LHCN-M2 (cell line): ENCODE measurements at places on chromosomes 7 and 10.

DNA sequence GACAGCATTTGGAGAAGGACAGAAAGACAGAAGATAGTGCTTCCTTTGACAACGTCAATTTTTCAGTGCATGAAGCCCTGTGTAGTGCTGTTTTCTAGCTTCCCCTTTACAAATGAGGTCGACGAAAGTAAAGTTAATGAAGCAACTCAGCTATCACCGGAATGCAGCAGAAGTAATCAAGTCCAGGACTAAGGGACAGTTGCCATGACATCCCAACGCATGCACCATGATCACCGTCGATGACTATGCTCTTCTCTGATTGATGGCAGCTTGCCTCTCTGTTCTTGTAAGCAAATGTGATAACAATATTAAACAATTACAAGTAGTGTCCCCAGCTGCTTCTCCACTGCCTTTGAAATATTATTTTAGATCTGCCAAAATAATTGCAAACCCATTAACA, 205.8 kb downstream of the FRMD4A start:
- DNase-seq, result no peak

DNA sequence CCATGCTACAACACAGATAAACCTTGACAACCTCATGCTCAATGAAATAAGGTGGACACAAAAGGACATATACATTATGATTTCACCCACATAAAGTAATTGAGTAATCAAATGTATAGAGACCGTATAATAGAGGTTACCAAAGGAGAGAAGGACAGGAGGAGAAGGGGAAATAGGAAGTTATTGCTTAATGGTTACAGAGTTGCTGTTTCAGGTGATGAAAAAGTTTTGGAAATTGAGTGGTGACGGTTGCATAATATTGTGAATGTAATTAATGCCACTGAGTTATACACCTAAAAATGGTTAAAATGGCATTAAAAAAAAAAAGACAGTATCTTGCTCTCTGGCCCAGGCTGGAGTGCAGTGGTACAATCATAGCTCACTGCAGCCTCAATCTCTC, 1.5 kb upstream of the OGDH start:
- DNase-seq, result no peak

DNA sequence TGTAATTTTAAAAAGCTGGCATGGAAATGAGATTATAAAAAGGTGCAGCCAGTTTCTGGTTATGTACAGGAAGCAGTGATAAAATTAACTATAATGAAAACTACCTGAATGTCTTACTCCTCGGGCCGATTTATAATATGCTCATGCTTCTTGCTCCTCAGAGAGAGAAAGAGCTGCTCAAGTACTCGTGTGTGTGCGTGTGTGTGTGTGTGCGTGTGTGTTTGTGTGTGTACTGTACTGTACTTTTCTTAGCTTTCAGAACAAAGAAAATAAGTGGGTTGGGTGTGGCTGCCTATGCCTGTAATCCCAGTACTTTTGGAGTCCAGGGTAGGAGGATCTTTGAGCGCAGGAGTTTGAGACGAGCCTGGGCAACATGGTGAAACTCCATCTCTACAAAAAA, 96.6 kb upstream of the NMT2 start:
- peak; percentile 75 for DNase-seq

DNA sequence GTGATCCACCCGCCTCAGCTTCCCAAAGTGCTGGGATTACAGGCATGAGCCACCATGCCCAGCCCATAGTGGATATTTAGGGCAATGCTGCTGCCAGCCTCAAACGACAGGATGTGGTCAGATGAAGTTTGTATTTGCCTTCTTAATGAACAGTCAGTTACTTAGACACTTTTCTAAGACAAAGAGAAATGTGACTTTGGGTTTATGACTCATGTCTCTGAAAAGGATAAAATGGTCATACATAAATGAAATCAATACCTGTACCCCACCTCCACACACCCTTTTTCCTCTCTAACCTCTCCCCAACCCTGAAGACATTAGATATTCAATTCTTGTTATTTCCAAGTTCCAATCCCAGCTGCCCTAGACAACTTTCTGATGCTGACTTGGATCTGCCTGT, 109.3 kb upstream of the INSIG1 start:
- DNase-seq, result peak; percentile 77

- peak; percentile 38 for DNase-seq
Measured at GRCh38 chr7:127107601-127108007, 145.1 kb downstream of the GRM8 start.

DNA sequence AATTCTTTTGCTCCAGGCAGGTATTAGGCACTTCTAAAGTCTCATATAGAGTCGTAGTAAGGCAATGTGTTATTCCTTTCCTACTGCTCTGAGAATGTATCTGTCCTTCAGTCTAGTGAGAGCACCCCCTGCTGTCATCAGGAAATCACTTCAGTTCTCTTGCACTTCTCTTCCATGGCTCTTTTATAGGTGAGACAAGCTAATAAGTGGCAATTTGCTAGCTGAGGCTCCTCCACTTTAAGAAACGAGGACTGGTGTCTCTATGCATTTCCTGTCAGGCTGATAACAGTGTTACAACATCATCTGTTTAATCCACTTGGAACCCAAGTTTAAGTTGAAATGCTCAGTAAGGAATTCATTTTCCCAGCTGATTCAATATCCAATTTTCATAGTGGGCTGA, 350.6 kb downstream of the TFEC start:
- DNase-seq, result peak; percentile 60

DNA sequence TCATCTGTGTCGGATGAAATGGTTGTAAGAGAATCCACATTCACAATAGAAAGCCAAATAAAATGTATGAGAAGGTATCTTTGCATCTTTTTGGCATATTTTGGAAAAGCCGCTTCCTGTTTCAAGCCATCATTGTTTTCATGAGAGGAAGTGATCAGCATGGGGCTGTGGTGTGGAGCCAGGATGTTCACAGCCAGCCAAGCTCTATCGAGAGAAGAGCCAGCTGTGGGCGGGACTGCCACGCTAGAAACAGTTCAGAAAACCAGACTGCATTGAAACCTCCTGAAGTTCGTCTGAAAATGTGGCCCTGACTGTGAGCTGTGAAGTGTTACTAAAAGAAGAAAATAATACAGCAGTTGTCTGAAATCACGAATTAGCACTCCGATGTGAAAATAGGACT, 21.2 kb upstream of the NPS start:
- DNase-seq, result no peak

- peak; percentile 90 for DNase-seq
Measured at GRCh38 chr7:151232917-151233701, 826 bp downstream of the CHPF2 start.

- DNase-seq, result no peak
Measured at GRCh38 chr7:88758381-88759229, 895 bp upstream of the ZNF804B start.

- peak; percentile 45 for DNase-seq
Measured at GRCh38 chr10:125148528-125148927, 11.8 kb downstream of the CTBP2 start.

DNA sequence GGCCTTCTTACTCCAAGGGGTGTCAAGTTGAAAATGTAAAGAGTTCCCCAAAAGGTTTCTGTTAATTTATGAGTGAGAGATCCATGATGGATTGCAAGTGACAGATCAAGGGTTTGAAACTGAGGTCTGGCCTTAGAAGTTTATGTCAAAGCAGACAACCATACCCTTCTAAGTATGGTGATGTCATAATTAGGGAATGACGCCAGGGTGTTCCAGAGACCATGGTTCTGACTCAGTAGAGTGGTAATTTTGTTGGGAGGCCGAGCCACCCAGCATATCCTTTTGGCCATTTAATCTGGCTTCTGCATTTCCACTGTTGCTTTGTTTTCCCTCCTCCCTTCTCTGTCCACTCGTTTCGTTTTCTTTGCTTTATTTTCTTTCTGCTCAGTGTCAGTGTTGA, 2.7 kb downstream of the TRUB1 start:
- peak; percentile 17 for DNase-seq

DNA sequence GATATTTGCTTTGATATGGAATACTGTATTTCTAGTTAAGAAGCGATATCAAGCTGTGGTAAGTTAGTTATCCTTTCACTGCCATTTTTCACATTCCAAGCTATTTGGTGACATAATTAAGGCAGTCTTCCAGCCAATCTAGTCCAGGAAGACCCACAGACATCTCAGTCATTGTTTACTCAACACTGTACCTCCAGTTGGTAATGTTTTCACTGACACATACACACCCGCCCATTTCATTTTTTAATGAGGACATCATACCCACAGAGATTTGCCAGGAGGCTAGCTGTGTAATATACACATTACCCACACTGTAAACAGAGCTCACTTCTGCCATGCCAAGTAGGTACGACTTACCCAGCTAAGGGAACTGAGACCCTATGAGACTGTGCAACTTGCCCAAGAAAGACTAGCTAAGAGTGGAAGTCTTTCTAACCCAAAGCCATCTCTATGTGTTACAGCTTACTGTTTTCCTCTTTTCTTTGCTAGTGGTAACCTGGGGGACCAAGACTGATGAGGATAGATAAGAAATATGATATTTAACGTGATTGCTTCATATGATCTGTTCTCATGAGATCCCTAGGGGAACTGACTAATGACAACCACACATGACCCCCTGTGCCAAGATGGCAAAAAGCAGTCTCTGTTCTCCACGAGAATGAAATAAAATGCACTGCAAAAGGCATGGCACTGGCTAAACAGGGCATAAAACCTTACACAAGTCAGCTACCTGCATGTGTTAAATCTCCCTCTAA, 179.0 kb downstream of the DGKI start:
- DNase-seq, result peak; percentile 97

- no peak for DNase-seq
Measured at GRCh38 chr7:126370038-126370668, 882.6 kb downstream of the GRM8 start.

GRCh38 chr10:119022846-119023552, 6.5 kb upstream of the NANOS1 start:
- DNase-seq, result peak; percentile 75

GRCh38 chr7:39054731-39055130, 77.0 kb downstream of the POU6F2 start:
- DNase-seq, result no peak

GRCh38 chr10:66505003-66505657, 420.7 kb upstream of the LRRTM3 start:
- DNase-seq, result peak; percentile 9

DNA sequence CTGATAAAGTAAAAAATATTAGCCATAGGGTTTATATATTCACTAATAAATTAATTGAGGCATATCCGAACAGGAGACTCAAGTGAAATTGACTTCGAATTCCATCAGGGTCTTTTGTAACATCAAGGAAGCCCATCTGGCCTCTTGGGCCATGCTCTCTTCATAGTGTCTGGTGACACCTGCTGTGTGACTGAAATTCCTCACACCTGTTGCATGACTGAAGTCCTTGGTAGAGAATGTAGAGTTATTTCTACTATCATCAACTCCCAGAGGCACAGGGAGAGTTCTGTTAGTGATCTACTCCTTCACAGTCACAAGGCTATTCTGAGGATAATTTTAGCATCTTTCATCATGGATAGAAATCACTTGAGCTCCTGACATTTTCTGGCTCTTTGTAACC, 138.3 kb upstream of the LSM8 start:
- DNase-seq, result no peak

DNA sequence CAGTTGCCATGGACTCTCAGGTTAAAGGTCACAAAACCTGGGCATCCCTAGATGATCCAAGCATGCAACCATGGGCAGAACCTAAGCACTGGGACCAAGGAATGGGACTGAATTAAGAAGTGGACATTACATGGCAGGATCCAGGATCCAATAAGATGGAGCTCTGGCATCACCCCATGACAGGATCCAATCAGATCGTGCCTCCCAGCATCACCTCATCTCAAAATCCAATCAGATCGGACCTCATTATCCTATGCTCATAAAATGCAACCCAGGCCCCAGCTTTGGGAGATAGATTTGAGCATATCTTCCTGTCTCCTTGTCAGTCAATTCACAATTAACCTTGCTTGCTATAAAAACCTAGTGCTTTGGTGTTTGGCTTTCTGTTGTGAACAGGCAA, 616.1 kb downstream of the PARD3 start:
- no peak for DNase-seq

GRCh38 chr10:74177140-74177677, 26.2 kb downstream of the ADK start:
- DNase-seq, result no peak

DNA sequence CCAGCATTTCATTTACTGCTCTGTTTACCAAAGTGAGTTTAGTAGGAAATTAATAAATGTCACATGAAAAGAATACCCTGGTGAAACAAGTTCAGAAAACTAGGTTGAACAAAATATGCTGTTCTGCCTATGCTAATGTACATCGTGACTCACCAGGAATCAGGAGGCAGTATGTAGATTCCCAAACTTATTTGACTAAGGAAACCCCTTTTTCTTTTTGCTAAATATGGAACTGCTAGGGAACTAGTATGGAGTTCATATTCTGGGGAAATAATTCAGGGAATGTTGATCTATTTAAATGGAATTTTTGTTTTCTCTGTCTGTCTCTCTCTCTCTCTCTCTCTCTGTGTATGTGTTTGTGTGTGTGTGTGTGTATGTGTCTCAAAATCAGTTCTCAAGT, 49.9 kb upstream of the EXOC4 start:
- no peak for DNase-seq

DNA sequence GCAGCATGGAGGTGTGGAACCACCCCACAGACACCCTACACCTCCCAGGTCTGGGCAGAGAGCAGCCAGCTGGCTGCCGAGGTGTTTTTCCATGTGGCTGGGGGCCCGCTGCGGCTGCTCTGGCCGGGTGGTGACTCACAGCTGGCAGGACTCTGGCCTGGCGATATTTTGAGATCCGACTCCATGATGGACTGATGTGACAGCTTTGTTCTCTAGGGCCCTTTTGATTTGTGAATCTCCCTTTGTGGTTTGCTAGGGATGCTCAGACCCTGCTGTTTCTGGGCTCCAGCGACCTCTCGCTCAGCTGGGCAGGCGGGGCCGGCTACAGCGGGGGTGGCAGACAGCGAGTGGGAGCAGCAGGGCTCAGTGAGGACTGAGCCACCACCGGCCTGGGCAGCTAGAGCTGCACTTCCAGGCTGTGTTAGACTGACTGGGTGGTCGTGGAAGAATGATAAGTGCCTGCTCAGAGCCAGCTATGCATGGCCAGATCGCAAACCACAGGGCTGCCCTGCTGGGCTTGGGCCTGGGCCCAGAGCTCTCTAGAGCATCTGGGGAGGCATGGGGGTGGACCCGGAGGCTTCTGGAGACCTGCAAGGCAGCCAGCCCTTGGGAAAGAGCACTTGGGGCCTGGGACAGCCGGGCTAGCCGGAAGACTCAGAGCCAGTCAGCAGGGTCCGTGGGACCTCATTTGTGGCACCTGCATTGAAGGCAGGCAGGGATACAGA, 46.2 kb upstream of the GDF10 start:
- DNase-seq, result peak; percentile 4

- DNase-seq, result no peak
Measured at GRCh38 chr10:44986179-44986578, 7.6 kb upstream of the DEPP1 start.

DNA sequence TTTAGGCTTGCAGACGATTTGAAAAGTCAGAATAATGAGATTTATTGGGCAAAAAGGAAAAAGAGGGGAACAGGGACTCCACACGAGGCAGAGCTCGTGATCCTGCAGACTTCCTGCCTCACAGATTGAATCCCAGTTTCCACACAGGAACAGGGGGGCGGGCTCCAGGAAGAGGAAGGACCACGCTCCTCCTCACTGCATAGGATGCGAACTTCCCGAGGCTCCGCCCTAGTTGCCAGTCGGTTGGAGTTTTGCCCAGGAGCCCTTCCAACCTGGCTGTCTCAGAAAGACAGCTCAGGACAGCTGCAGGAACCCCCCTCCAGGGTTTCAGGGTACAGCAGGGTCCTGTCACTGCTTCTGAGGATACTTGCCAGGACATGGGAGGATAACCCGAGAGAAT, 488.3 kb upstream of the ADARB2 start:
- DNase-seq, result no peak
